Stimulated activated CD4-positive, alpha-beta T cell treated with anti-CD3 and anti-CD28 coated beads, Interleukin-1b, Interleukin-23, amount 100 ng/mL, for 1 hour (primary cell): ENCODE measurements at places on chromosomes 11 and 22.

- no peak for DNase-seq
These were observed 45.5 kb downstream of the PIWIL3 start for GRCh38 chr22:24728790-24729637.

GRCh38 chr11:15765530-15765929 is 590.8 kb downstream of the SOX6 start:
- no peak for DNase-seq

DNA sequence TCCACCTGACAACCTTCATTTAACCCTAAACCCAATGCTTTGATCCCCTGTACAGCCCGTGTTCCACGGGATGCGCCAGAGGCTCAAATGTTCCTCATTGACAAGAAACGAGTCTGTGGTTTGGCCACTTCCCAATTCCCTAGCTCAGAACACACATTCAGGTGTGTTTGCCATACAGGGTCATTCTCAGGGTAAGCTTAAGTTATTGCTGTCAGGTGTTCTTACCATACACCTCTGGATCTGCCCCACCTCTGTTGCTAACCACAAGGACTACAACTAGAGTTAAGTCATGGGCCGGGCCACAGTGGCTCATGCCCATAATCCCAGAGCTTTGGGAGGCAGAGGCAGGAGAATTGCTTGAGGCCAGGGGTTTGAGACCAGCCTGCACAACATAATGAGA is 45.6 kb upstream of the POLD3 start:
- no peak for DNase-seq

DNA sequence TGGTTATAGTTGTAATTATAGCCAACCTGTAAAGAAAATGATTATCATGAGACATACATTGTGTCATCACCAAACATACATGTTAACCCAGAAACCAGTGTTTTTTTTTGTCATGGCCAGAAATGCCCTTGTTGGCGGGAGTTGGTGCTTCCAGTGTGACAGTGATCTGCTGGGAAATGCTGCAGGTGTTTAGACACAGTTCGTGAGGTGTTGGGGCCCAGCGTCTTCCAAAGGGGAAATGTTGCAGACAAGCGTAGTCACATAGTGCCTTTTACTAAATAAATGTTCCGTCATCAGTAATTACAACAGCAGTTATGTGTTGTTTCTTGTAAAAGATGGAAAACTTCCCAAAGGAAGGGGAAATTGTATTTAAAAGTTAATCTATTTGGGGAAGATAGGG is 92.6 kb upstream of the GAL start:
- DNase-seq, result no peak

- DNase-seq, result no peak
These were observed 278 bp downstream of the ROM1 start for GRCh38 chr11:62613291-62613778.

- DNase-seq, result no peak
These were observed 6.9 kb upstream of the TIMP3 start for GRCh38 chr22:32794449-32795213.

GRCh38 chr11:6596239-6596877 is 7.1 kb downstream of the RRP8 start:
- DNase-seq, result no peak

- DNase-seq, result peak; percentile 92
These were observed at the start of gene STT3A for GRCh38 chr11:125592305-125593113. STT3A (plus strand) TSS chr11:125592852; CDS start chr11:125595916, 3,064 bp downstream.

- no peak for DNase-seq
These were observed 1.1 kb upstream of the MTMR2 start for GRCh38 chr11:95925011-95925410.

DNA sequence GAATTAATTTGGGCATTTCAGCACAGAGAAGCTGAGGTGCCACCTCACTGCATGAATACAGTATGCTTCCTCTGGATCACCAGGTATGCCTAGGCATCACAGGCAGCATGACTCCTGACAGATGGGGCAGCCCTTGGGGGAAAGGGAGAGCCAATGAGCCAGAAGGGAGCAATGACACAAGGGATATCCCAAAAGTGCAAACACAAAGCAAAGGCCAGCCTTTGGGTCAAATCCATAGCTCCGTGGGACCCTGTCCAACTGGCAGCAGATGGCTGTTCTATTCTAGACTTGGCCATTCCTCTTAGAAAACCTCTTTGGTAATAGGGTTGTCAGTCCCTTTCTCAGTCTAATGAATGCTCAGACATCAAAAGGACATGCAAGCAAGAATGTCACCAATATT is 73.3 kb downstream of the SERGEF start:
- no peak for DNase-seq

DNA sequence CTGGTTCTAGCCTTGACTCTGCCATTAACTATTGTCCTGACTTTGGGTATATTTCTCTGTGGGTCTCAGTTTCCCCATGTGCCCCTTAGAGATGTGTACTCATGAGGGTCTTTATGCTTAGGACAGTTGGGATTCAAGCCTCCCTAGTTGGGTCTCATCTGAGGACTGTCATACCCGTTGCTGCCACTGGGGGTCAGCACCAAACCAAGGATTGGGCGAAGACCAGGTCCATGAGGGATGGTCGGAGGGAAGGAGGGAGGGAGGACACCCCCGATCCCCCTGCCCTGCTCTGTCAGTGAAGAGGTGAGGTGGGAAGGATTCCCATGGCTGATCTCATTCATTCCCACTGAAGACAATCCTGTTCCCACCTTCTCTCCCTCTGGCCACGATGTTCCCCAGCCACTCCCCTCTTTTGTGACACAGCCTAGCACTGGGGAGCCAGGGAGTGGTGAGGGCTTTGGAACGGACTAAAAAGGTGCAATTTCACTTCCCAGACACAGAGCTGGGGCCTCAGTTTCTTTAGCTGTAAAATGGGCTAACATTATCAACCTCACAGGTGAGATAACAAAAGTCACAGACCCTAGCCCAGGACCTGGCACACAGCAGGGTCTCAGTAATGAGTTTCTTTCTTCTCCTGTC is 12.4 kb upstream of the KLHL35 start:
- DNase-seq, result peak; percentile 43

- DNase-seq, result no peak
These were observed 284.6 kb downstream of the GUCY1A2 start for GRCh38 chr11:106733635-106734034.

GRCh38 chr11:954392-955153 is 28.9 kb downstream of the AP2A2 start:
- no peak for DNase-seq

- no peak for DNase-seq
These were observed 7.3 kb downstream of the CDC42EP2 start for GRCh38 chr11:65321828-65322485.

- no peak for DNase-seq
These were observed 229.6 kb downstream of the SWAP70 start for GRCh38 chr11:9893474-9893873.

DNA sequence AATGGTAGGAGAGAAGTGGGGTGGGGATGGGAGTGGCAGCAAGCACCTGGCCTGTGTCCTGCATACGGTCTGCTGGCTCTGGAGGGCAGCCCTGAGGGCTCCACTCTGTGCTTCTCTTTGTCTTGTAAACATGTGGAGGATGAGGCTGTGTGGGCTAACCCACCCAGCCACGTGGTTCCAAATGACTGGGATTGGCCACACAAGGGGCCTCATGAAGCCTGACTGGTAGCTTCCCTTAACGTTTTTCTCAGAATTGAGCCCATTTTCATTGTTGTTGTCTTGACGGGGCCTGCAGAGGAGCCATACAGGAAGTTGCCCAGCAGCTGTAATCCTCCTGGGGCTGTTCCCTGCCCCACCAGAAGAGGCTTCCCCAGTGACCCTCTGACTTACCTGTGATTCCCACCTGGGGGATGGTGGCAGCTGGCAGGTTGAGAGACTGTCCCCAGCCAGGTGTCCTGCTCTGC is 18.0 kb downstream of the DERL3 start:
- no peak for DNase-seq

DNA sequence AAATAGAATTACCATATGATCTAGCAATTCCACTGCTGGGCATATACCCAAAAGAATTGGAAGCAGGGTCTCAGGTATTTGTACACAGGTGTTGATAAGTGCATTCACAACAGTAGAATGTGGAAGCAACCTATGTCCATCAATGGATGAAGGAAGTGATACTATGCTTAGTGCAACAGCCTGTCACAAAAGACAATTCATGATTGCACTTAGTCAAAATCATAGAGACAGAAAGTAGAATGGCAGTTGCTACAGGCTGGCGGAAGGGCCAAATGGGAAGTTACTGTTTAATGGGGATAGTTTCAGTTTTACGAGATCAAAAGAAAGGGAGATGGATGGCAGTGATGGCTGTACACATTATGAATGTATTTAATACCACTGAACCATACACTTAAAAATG is 42.0 kb downstream of the SGSM3 start:
- no peak for DNase-seq

DNA sequence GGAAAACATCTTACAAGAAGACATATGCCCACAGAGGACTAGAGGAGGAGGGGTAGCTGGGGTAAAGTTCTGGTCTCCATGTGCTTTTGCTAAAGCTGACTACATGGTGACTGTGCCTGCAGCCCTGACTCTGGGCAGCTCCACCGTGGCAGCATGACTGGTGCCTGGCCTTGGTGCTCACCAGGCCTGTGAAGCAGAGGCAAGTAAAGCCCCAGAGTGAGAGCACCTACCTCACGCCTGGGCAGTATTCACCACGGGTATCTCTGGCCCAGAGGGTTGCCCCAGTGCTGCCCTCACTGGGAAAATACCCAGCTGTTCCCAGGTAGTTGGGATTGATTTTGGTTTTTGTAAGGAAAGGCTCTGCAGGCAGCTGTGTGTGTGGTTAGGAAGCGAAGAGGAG is 78.3 kb downstream of the CTTN start:
- no peak for DNase-seq

- DNase-seq, result no peak
These were observed 42.0 kb upstream of the TTC36 start for GRCh38 chr11:118485273-118485672.

- no peak for DNase-seq
These were observed 3.0 kb downstream of the GAL start for GRCh38 chr11:68687311-68687710.

DNA sequence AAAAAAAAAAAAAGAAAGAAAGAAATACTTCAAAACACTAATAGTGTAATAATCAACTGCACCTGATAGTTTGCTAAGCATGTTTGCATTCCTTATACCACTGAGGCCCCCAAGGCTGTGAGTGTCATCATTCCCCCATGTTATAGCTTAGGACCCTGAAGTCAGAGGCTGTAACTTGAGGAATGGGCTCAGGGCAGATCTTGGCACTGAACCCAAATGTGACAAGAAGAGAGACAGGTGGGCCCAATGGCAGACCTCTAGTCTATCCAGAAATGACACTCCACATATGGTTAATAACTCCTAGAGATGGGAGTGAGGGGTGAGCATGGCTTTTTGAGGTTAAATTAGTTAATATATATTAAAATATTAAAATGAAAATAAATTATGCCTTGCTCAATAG is 13.2 kb downstream of the ZNF70 start:
- no peak for DNase-seq

- DNase-seq, result no peak
These were observed 1.7 kb downstream of the NCF4 start for GRCh38 chr22:36862251-36863242.

DNA sequence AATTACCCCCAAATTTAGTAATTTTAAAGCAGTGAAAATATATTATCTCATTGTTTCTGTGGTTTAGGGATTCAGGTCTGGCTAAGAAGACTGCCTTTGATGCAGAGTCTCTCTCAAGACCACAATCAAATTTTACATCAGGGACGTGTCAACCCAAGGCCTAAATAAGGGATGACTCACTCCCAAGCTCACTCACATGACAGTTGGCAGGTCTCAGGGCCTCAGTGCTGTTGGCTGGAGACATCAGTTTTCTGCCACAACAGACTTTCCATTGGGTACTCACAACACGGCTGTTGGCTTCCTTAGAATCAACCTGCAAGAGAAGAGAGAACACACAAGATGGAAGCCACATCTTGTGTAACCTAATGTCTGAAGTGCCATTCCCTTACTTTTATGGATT is 377.3 kb downstream of the FAM181B start:
- DNase-seq, result no peak

DNA sequence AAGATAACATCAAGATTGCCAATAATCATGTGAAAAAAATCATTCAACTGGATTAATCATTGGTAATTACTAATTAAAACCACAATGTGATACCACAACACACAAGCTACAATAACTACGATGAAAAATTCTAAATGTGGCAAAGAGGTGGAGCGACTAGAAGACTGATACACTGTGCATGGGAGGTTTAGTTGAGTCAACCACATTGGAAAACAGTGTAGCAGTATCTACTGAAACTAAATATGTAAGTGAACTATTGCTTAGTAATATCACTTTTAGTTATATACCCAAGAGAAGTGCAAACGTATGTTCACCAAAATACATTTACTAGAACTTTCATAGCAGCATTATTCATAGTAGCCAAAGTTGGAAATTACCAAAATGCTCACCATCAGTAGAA is 359.9 kb downstream of the ETS1 start:
- no peak for DNase-seq
